ENCODE measurements at places on chromosomes 4 and X. TPM values are rescaled to one million over a fixed set of nuclear protein-coding genes. Genes with fewer than 3 reads are reported as not detected.

Gene RXFP1
- total RNA-seq, result not detected

- peak; percentile 17 for DNase-seq
Observed at GRCh38 chrX:72141372-72142004, 9.8 kb upstream of the RTL5 start.

DNA sequence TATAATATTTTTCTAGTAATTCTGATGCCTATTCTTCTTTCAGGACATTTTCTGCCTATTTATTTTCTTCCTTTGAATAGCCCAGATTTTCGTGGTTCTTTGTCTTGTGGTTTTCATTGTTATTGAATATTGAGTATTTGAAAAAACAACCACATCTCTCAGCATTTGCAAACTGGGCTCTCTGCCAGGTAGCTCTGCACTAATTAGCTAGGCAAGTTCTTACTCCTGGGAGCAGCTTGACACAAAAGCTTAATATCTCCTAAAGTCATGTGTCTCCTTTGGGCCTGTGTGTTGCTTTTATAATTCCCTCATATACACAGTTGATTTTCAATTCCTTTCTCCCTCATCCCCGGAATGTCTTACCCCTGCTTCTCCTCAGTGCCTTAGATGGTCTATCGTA is 413.5 kb upstream of the GRIA3 start:
- DNase-seq, result no peak

- DNase-seq, result no peak
Observed at GRCh38 chr4:58050439-58050838, 940.3 kb upstream of the IGFBP7 start.

- DNase-seq, result no peak
Observed at GRCh38 chrX:96383428-96383827, 301.2 kb upstream of the DIAPH2 start.

DNA sequence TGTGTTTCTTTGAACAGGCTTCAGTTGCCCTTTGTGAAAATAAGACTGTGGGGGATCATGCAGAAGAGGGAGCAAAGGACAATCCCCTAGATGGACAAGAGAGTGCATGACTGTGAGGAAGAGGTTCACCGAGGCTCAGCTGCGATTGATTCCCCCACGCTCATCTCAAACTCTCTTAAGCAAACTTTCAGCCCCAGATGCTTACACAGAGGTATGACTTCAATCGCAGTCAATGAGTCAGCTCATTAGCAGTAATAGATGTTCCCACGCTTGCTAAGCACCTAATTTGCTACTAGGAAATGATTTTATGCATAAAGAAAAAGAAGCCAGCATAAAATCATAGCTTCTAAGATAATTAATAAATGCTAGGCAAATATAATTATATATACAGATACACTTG is 2256.1 kb upstream of the AGA start:
- no peak for DNase-seq

GRCh38 chr4:66955784-66956183 is 589.5 kb downstream of the CENPC start:
- DNase-seq, result no peak

- no peak for DNase-seq
Observed at GRCh38 chr4:20474119-20474518, 222.4 kb downstream of the SLIT2 start.

Measured in activated T-helper 1 cell treated with anti-CD3 and anti-CD28 coated beads, Interleukin-12 subunit alpha, Interleukin-12 subunit beta, Interleukin-2, Interleukin-4 antibody, amounts not matched to agents 30 ng/mL and 10 ng/mL and 1 ng/mL, durations not matched to agents 14 hours and 24 hours and 36 hours (primary cell).